NCI-H510A treated with DMSO at 0.1 percent for 48 hours (cell line): ENCODE measurements at places on chromosomes 6 and 20.

DNA sequence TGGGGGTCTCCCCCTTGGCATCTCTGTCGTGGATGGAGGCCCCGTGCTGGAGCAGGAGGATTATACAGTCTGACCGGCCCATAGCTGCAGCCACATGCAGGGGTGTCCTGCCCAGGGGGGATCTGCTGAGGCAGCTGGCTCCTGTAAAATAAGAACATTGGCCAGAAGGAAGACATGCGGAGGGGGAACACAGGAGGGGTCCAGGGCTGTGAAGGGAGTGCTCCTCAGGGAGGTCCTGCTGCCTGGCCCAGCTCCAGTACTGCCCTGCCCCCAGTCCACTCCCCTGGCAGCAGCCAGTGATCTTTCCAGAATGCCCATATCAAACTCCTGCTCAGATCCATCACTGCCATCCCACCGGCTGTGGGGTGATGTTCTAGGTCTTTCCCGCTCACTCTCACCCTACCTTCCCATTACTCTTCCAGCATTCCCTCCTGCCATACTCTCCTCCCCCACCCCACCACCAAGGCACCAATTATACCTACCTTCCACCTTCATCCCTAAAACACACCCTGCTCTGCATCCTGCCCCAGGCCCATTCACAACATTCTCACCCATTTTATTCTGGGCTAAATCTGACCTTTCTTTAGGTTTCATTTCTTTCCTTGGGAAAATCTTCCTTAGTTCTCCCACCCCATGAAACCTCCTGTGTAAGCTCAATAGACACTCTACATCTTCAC lies 9.7 kb downstream of the ANKRD60 start:
- no peak for DNase-seq

- no peak for DNase-seq
These were observed 1.4 kb downstream of the RPRD1B start for GRCh38 chr20:38034961-38035360.

DNA sequence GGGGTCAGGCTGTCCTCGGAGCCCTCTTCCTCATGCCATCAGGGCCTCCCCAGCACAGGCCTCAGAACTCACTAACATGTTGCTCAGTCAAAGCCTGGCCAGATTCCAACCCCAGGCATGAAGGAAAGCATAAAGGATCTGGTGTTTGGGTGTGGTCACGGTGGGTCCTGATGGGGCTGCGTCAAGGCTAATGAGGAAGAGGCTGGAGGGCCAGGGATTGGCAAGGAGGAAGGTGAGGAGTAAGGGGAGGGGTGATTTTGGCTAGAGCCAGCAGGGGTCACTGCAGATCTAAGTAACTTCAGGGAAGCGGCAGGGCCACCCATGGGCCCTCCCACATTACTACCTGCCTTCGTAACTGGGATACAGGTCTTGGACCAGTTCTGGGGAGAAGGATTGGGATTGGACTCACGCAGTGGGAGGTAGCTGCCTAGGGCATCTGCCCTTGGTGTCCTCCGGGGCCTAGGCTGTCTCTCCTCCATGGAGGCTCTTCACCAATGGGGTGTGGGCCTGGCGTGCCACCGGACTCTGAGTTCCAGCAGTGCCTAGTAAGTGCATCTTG lies 36.2 kb upstream of the MRPS18A start:
- peak; percentile 86 for DNase-seq

GRCh38 chr6:136118787-136119186 lies 131.3 kb downstream of the MTFR2 start:
- no peak for DNase-seq

GRCh38 chr6:90411292-90411781 lies 114.7 kb upstream of the BACH2 start:
- DNase-seq, result no peak
